ENCODE measurements at places on chromosomes 6 and 20.

GRCh38 chr6:131379948-131380347, 193.1 kb upstream of the ARG1 start:
- no peak for DNase-seq

- DNase-seq, result no peak
These were observed 102.8 kb upstream of the SGK1 start for GRCh38 chr6:134420614-134421181.

GRCh38 chr6:117485433-117485832, 3.0 kb downstream of the DCBLD1 start:
- no peak for DNase-seq

DNA sequence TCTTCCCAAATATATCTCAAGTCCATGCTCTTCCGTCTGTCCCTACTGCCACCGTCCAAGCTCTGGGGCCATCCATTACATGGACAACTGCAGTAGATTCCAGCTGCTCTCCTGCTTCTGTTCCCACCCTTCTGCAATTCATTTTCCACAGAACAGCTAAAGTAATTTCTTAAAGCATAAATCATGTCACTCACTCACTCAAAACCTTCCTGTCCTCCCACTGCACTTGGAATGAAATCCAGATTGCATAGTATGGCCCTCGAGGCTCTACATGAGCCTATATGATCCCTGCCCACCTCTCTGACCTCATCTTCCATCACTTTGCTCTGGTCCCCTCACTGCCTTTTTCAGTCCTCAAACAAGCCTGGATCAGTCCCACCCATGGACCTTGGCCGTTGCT, 10.9 kb downstream of the PHACTR2 start:
- no peak for DNase-seq

- DNase-seq, result no peak
These were observed 283.4 kb upstream of the PRDM1 start for GRCh38 chr6:105802703-105803102.

DNA sequence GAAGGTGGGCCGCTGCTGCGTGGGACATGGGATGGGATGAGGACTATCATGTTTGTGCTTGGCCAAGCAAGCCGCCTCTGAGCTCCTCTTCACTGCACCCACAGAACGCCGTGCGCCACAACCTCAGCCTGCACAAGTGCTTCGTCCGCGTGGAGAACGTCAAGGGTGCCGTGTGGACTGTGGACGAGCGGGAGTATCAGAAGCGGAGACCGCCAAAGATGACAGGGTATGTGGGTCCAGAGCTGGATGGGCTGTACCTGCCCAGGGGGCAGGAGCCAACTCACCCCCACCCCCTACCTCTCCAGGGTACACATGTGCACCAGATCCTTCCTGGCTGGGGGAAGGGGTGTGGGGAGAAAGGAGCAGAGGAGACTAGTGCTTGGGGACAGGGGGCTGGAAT, 43.5 kb upstream of the MDFI start:
- DNase-seq, result no peak

- no peak for DNase-seq
These were observed 67.6 kb downstream of the ZNF831 start for GRCh38 chr20:59231124-59231804.
